Stimulated activated CD4-positive, alpha-beta T cell treated with anti-CD3 and anti-CD28 coated beads, Interleukin-1b, Interleukin-23, amount 100 ng/mL, for 1 hour (primary cell): ENCODE measurements at places on chromosomes 1 and 21.

DNA sequence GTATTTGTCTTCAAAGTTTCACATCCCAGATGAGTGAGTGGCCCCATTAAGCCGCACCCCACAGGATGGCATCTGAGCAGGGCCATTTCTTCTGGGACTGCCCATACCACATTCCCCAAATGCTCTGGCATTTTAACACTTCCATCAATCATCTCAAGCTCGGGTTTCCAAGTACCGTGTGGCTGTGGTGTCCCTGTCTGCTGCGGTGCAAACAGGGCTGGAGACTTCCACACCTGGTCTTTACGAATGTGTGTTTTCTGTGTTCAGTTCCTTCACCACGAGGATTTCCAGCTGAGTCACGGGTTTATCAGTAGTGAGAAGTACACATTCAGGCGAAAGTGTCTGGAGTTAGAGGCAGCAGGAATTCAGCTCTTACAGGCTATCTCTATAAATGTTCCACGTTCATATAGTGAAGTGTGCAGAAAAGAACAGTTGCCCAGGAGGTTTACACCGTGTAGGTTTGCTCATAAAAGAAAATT is 195.2 kb downstream of the RHOU start:
- DNase-seq: no peak

DNA sequence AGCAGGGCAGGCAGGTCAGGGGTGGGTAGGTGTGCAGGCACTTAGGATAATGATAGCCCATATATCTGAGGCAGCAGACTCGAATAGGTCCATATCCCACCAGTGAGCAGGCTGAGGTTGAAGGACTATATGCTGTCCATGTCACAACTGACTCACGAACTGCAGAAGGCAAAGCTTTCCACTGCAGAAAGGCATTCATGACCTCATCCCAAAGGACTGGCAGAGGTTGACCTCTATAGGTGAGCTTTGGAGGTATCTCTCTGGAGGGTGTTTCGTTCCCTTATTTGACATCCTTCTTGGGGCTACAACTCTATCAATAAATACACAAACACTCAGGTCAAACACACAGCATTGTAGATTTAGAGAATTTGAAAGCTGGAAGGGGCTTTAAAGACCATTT is 42.8 kb upstream of the MARK1 start:
- no peak for DNase-seq

DNA sequence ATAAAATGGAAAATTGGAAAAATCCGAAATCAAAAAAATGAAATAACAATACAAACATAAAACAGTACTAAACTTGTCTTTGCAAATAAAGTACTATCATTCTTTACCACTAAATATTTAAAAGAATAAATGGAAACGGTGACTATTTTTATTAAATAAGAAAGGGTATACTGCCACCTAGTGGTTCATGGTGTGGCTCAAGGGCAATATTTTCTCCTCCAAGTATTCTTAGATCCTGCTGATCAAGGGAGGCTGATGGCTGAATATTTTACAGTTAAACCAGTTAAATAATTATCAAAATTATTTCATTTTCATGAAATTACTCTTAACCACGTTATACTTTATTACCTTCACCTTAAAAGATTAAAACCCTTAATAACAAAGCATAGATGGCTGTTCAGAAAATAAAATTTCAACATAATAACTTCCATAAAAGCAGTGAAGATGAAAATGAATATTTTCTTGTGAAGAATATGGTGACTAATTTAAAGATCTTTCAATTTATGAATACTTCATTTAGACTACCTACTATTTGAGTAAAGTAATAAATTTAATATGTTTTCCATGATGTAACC is 1793.9 kb downstream of the NCAM2 start:
- no peak for DNase-seq

GRCh38 chr1:205013683-205014367 is 29.2 kb upstream of the CNTN2 start:
- no peak for DNase-seq

DNA sequence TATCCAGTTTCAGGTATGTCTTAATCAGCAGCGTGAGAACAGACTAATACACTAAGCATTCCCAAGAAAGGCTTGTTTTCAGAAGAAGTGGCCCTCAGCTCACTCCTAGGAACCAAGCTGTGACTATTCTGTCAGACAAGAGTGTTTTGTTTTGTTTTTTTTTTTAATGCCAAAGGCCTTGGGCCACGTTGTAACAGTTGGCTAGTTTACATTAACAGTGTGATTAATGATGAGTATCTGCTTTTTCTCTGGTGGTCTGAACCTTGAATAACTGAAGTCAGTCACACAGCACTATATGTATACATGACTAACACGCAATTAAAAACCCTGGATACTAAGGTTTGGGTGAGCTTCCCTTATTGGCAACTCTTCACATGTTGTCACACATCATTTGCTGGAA is 21.9 kb downstream of the DPYD start:
- DNase-seq: no peak

GRCh38 chr1:244672946-244673682 is 20.2 kb downstream of the DESI2 start:
- no peak for DNase-seq

DNA sequence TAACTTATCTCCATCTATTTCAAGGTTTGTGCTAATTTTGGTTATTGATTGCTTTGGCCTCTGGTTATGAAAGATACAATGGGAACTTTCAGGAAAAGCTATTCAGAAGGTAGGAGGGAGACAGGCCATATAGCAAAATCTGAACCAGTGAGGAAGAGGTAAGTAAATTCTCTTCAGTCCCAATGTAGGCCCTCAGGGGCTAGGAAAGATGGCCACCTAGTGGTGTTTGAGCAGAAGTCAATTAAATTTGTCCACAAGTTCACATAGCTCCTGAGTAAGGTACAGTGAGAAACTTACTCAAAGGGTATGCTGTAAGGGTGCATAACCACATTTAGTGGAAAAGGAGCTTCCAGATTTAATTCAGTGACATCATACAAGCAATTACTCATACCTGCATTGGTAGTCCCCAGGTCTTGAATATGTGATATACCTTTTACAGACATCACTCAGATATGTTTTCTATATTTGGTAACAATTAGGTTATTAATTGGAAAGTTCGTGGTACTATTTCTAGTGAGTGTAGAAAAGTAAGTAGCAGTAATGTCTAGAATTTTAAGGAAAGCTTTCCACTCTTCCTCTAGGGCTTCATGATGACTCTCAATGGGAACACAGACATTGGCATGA is 21.4 kb upstream of the FMO1 start:
- no peak for DNase-seq

DNA sequence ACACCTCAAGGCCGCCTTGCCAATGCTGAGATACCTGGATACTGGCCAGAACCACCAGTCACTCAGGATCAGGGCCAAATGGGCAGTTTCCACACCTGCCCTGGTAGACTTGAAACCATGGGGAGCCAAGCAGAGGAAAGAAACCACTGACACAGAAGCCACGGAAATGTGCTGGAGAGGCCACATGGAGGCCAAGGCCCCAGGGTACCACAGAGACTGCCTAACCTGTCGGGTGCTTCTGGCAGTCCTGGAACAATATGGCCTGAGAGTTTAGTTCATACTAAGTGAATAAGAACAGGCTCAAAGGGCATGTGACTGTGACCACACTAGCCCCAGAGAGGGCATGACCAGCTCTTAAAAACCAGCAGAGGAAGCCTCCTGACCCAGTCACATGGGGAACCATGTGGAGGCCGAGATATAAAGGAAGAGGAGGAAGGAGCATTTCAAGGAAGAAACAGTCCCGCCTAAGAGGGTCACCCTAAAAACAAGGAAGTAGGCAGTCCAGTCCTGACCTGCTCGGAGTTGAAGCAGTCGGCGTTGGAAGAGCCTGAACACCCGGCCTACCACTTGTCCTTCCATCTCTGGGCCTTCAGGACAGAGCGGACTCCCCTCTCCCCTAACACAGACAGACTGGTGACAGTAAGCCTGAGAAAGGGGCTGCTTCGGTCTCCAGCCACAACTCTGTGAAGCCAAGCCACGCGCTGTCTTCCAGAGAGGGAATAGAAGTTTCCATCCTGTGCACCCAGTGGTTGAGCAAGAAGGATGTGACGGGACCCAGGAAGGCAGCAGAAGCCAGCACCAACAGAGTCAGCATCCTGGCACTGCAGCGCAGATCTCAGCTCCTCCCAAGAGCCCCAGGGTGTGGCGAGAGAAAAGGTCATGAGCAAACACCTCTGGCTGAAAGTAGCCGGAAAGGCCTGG is at the start of gene DENND2D:
TSS of gene DENND2D (minus strand) at position 766 of the 921 bp plus-strand sequence. CDS start at position 579, 187 bp downstream.
- no peak for DNase-seq

DNA sequence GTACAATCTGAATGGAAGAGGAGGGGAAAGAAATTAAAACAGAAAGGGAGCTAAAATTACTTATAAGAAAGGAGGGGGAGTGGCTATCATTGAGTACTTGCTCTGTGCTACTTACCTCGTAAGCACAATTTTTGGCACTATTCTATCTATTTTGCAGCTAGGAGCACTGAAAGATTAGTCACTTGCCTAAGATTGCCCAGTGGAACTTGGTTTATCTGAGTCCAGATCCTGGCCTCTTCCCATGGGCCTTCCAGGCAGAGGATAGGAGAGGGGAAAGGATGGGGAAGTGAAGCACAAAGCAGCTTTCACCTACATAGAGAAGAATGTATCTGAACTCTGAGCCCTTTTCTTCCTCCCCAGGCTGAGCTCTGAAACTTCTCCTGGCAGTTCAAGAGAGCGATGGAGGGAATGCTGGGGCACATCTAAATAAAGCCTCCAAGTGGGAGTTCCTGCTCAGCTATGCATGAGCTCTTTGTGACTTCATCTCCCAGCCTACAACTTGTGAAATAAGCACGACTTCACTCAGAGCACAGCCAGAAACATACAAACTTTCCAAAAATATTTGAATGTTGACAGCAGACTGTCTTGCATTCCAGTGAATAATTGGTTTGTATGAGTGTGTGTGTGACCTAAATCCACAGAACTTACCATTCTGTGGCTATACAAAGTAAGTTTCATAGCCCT is 29.4 kb downstream of the HMGB4 start:
- no peak for DNase-seq

- no peak for DNase-seq
These were observed 24.3 kb upstream of the LSS start for GRCh38 chr21:46252840-46253239.

DNA sequence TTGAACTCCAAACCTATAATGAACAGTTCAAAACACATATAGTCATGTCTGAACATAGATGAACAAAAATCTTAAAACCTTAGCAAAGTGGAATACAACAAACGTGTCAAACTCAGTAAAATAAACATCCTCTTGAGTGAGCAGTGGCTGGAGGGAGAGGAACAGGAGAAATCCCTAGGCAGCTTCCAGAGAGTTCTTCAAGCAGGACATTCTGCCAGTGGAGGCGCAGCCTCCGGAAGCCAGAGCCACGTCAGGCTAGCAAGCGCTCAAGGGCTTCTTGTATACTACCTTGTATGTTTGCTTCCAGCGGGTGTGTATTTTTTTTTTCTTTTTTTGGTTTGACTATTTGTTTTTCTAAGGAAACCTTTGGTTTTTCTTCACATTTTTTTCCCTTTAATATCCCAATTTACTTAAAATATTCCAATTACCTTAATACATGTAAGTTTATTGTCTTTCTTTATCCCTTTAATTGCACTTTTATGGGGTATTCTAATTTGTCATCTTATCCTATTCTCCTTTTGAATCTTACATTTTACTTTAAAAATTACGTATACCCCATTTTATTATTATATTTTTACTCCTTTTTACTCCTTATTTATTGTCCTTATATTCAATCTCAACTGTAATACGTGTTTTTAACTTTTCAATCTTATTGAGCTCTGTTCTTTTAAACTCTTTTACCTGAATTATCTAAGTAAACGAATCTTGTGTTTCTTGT is 42.0 kb downstream of the COLGALT2 start:
- DNase-seq: no peak

GRCh38 chr1:17658837-17659236 is 96.3 kb upstream of the ACTL8 start:
- no peak for DNase-seq

DNA sequence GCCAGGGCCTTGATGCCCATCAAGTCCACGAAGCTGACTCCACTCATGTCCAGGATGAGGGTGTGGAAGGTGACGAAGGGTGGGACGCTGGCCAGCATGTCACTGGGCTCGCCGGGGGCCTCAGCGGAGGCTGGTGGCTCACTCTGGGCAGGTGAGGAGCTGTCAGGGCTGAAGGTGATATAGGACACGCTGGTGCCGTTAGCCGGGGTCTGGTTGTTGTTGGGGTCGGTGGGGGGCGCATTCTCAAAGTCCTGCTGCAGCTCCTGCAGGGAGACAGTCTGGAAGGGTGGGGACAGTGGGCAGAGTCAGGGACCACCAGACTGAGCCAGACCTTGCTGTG is 21.7 kb downstream of the SLC26A9 start:
- no peak for DNase-seq

- no peak for DNase-seq
These were observed 27.6 kb downstream of the NIPAL3 start for GRCh38 chr1:24443241-24443656.

DNA sequence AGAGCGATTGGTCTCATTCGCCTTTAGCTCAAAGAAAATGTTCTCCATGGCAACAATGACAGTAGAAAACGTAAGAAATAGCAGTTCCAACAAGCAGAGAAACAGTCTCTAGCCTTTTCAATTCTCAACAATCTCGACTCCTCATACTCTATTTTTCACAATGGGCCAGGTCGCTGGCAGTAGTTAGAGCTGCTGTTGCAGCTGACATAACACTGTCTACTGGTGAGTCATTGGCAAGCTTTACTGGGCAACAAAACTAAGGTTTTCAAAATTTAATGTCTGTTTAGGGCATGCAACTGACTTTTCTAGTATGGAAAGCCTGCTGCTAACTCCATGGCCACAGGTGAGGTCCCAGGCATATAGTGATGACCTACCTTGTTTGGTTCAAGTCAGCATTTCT is 221.1 kb upstream of the KAZN start:
- DNase-seq: no peak

GRCh38 chr1:65469889-65470340 is 49.4 kb downstream of the LEPR start:
- no peak for DNase-seq

DNA sequence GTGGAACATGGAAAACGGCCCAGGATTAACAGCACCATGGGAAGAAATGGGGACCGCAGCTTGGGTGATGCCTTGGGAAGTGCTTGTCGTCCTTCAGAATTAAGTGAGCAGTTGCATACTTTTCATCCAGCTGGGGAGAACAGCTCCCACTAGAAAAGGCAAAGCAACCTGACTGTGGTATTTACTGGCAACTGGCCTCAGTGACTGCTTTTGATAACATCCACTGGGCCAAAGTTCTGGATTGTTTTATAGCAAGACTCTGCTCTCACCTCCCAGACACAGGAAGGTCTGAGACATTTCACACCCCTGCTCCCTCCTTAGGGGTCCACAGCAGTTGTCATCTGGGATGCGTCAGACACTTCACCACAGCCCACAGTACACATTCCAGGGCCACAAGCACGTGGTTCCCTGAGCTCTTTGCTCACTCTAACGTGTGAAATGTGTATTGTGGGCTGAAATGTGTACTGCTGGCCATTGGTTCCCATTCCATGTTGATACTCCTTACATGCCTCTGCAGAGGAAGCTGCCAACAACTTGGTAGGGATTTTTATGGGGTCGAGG is 6.6 kb downstream of the PAPPA2 start:
- no peak for DNase-seq

- DNase-seq: no peak
These were observed 17.7 kb downstream of the PTPRC start for GRCh38 chr1:198656500-198656932.
